ENCODE measurements at places on chromosomes 7 and 10. TPM values are rescaled to one million over a fixed set of nuclear protein-coding genes. Genes with fewer than 3 reads are reported as not detected.

- DNase-seq = no peak
Observed at GRCh38 chr7:122864016-122864415, 22.2 kb downstream of the CADPS2 start.

DNA sequence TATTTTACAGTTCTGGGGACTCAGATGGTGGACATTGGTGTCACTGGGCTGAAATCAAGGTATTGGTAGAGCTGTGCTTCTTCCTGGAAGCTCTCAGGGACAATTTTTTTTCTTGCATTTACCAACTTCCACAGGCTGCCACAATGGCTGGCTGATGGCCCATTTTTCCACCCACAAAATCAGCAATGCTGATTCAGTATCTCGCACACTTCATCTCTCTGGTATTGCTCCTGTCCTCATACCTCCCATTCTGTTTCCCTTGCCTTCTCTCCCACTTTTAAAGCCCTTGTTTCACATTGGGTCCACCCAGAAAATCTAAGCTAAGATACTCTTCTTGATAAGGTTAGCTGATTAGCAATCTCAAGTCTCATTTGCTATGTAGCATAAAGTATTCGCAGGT lies 530.9 kb upstream of the POM121L12 start:
- no peak for DNase-seq

GRCh38 chr10:103564776-103565520 lies 71.4 kb downstream of the NEURL1 start:
- no peak for DNase-seq

DNA sequence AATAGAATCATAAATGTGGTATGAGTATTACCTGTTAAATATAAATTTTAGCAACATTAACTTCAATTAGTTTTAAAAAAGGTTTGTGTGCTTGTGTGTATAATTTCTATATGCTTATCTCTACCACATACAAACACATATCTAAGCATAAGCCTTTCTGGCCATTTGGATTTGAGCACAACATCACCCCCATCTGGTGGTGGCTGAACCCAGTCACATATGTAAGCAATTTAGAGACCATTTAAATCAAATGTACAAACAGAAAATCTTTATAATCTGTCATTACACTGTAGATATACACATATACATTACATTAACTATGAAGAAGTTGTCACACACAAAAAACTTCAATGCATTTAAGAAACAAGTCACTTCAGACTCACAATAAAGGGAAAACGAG lies 31.7 kb downstream of the GPR22 start:
- DNase-seq = peak; percentile 30

DNA sequence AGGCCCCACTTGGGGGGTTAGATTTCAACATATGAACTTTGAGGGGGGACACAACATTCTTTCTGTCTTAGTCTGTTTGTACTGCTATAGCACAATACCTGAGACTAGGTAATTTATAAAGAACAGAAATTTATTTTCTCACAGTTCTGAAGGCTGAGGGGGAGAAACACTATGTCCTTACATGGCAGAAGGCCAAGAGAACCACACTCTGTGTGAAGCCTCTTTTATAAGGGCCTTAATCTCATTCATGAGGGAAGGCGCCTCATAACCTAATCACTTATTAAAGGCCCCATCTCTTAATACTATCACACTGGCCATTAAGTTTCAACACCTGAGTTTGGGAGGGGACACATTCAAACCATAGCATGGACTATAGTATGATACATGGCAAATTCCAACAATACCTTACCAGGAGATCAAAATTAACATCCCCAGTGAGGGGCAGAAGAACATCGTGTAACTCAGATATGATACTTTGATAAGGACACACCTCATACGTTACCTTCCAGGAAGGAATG lies 9.3 kb upstream of the PDLIM1 start:
- DNase-seq = no peak

DNA sequence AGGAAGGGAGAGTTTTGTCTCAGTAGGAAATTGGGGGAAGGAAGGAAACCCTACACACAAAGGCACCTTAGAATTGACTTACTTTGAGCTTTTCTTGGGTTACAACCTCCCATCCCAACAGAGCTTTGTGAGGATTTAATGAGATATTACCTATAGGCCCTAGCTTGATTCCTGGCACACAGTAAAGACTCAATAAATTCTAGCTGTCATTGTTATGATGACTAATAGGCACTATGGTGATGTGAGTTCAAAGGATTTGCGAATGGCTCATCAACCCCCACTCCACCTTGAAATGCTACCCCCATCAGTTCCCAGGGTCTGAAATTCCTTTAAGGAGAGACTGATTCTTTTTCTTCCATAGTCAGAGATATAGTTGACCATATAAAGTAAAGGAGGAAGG lies 67.9 kb upstream of the SMNDC1 start:
- DNase-seq = peak; percentile 43

DNA sequence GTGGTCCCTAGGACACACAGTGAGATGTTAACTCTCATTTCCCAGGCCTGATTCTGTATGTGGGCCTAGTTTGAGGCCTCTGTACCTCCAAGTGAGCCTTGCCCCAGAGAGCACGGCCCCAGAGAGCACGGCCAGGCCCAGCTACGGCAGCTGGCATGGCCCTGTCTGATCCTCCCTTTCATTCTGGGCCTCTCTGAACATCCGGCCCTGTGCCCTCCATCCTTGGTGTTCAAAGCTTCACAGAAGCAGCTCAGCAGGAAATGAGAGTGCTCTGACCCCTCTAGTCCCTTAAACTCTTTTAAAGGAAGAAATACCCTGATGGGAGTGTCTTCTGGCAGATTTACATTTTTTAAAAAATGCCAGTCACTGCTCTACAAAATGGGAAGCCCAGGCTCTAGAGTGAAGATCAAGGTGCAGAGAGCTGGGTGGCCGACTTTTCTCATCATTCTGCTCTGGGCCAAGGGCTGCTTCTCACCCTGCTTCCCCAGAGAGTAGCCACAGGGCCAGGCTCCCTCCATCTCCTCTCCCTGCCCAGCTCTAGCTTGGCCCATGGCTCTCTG lies 171.9 kb downstream of the RPS24 start:
- DNase-seq = no peak

DNA sequence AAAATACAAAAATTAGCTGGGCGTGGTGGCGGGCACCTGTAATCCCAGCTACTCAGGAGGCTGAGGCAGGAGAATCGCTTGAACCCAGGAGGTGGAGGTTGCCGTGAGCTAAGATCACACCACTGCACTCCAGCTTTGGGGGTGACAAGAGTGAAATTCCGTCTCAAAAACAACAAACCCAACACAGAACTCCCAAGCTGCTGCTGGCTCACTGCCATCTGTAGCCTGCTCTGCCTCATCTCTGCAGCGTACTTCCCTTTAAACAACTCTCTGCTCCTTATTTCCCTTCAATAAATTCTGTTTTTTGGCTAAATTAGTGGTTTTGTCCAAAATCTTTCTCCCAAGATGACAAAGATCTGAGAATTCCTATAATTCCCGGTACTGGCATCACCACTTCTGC lies 189.2 kb upstream of the GALNT17 start:
- no peak for DNase-seq

GRCh38 chr7:14228341-14228740 lies 238.9 kb upstream of the ETV1 start:
- DNase-seq = no peak

GRCh38 chr7:106054971-106055532 lies 57.1 kb downstream of the SYPL1 start:
- DNase-seq = no peak

GRCh38 chr10:83122336-83122735 lies 1017.0 kb upstream of the GHITM start:
- DNase-seq = no peak

GRCh38 chr7:26550492-26550891 lies 258.8 kb downstream of the SNX10 start:
- DNase-seq = no peak

- DNase-seq = no peak
Observed at GRCh38 chr10:76086761-76087639, 655.6 kb downstream of the LRMDA start.

GRCh38 chr7:128962899-128963298 lies 25.2 kb downstream of the IRF5 start:
- no peak for DNase-seq

The HILPDA gene
- 10.2 TPM for total RNA-seq

The SOSTDC1 gene
- total RNA-seq = not detected

The NEUROD6 gene
- not detected for total RNA-seq

The GSAP gene
- 7.3 TPM for total RNA-seq

The KCNIP2 gene
- 0.13 TPM for total RNA-seq
